ENCODE measurements at places on chromosomes 11 and 22.

GRCh38 chr11:126500981-126501380 lies 145.5 kb downstream of the ST3GAL4 start:
- no peak for DNase-seq

DNA sequence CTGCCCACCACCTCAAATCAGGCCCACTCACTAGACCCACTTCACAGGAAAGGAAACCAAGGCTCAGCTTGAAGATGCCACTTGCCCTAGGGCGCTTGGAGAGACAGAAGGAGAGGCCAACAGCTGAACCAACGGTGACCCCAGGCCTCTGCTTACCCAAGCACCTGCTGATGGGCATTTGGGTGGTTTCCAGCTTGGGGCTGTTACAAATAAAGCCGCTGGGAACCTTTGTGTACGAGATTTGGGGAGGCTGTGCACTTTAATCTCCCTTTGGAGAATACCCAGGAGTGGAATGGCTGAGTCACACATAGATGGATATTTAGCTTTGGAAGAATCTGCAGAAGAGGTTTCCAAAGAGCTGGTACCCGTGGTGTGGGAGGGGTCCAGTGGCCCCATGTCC lies 50.9 kb upstream of the LINC01488 start:
- no peak for DNase-seq

DNA sequence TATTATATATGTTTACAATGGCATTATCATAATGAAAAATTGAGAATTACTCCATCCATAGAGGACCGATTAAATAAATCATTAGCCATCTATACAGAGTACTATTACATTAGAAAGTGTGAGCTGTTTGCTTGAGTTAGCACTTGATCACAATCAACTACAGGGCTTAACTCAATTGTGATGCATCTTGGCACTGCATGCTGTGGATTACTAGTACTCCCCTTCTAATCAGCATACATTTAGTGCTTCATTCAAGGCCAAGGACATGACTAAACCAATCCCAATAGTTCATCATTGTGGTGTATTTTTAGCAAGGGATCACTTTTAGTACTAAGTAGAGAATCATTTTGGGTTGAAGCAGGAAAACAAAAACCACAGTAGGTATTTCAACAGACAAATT lies 23.5 kb upstream of the ARHGAP42 start:
- no peak for DNase-seq

DNA sequence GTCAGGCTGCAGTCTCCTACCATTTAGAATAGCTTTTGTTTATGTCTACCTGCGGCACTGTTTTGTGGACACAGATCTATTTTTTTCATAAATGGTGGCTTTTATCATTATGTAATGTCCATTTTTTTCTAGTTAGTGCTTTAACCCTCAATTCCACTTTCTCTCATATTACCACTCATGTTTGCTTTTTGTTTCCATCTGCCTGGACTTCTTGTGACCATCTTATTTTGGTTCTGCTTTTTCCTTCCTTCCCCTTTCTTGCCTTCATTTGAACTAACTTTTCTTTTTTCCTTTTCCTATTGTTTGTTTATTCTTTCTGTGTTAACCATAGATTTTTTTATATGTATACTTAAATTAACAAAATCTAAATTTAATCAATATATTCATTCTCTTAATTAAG lies 98.5 kb upstream of the SLC22A12 start:
- DNase-seq: no peak

GRCh38 chr11:73184953-73185671 lies 33.0 kb upstream of the P2RY2 start:
- no peak for DNase-seq

GRCh38 chr11:125944350-125945010 lies 1.4 kb upstream of the VSIG10L2 start:
- DNase-seq: no peak

GRCh38 chr11:1117992-1118391 lies 39.8 kb upstream of the MUC5AC start:
- no peak for DNase-seq

DNA sequence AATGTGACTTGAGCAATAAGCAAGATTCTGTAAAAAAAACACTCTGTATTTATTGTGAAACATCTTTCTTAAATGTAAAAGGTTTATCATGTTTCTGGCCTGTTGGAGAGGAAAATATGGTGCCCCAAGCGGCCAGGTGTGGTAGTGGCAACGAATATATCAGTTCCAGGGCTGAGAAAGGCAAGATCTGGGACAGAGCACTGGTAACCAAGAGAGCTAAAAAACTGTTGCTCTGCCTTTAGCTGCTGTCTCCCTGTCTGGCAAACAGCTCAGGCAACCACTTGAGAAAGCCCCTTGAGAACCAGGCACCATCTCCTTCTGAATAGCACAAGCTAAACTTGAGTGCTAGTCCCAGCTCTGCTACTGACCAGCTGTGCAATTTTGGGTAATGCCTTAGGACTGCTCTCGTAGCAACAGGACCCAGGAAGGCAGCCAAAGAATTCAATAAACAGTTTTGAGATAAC lies 129.9 kb downstream of the KCNC1 start:
- DNase-seq: no peak

GRCh38 chr11:117226388-117227385 lies 5.2 kb downstream of the PCSK7 start:
- peak; percentile 71 for DNase-seq

GRCh38 chr22:17074648-17075002 lies 10.2 kb upstream of the IL17RA start:
- no peak for DNase-seq

- no peak for DNase-seq
Measured at GRCh38 chr11:130404727-130405126, 23.7 kb downstream of the ADAMTS8 start.

DNA sequence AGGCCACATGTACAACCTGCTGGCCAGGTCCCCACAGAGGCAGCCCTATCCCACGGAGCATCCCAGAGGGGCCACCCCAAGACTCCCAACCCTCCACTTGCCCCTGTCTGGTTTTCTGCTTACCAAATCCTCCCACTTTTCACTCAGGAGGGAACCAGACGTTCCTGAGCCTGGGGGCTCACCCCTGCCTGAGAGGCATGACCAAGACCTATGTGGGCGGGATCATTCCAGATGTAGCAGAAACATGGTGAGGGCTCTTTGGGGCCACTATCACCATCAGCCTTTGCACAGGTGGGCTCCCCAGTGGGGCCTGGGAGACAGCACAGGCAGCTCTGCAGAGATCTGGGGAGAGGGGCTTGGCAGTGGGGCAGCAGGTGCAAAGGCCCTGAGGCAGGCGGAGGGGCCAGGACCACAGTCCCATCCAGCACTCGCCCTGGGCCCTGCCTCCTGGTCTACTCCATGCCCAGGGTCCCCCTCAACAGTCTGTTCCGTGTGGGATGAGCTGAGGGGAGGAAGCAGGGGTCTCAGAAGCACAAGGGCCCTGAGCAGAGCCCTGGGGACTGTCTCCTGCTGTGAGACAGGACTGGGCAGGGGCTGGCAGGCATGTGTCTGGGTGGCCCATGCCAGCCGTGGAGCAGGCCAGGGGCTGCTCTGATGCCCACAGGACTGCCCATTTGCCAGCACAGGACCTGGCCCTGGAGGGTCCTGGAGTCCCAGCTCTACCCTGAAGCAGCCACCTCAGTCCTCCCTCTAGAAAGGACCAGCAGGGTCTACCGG lies 9.4 kb downstream of the PIM3 start:
- peak; percentile 65 for DNase-seq

DNA sequence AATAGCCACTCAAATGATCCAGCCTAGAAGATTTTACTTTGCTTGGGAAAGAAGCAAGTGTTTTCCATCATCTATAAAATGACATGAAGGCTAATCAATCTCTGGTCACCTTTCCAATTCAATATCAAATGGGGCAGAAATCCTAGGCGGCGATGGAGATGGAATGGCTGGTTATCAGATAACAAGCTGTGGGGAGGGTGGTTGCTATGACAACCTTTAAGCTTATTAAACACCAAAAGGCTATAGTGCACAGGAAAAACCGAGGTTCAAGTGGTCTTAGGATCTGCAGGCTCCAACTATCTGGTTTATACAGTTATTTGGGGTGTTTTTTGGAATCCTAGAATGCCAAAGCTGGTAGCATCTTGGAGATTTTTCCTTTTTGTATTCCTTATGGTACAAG lies 13.9 kb upstream of the BSX start:
- DNase-seq: no peak

DNA sequence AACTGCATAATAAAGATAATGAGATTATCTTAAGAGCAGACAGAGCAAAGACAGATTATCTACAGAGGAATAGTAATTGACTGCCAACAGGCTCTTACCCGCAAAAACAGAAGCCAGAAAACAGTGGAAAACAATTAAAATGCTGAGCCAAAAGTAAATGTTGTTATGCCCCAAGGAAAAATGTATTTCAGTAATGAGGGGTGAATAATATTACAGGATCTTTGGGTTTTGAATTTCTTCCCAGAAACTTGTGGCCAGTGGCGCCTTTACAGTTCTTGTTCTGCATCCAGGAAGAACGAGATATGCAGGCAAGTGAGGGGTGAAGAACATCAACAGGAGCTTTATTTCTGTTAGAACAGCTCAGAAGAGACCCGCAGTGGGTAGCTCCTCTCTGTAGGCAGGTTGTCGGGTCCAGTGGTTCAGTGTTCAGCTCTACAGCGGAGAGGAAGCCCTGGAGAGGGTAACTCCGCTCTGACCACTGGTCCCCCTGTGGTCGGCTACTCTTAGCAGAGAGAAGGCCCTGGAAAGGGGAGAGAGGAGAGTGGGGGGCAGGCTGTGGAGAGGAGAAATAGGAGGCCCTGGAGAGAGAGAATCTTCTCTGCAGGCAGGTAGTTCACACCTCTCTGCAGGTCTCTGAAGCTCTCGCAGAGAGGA lies 51.8 kb upstream of the SC5D start:
- no peak for DNase-seq

DNA sequence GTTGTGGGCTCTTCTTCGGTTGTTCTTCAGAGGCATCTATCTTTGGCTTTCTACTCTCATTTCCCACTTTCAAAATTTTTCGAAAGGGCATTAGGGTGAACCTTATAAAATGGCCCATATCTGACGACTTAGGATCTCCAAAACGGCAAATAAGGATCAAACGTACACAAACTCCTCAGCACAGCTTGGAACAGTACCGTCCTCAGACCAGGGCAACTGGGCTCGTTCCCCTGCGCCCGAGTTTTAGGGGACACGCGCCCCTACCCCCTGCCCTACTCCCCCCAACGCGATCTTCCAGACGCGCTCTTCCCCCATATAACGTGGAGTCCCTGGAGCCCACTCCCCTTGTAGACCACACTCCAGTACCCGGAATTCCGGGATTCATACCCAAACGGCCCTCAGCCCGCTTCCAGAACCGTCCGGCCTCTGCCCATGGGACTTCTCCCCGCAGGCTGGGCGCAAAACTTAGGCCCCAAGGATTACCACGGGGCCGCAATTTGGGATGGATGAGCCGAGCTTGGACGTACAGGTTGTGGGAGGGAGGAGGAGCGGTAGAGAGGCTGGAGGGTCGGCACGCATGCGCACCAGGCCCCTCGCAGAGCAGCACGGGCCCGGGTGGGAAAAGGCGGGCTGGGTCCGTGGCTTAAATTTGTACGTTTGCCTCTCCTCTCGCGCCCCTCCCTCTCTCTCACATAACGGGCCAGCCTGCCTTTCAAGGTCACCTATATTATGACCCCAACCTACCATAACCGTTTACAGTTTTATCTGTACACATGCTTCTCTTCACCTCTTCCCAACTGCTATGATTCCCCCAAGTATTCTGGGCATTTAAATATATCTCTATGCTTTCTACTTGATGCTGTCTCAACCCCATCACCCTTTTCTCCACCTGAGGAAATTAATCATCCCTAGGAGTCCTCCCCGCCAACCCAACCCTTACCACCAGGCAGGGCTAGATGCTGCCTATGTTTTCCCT lies 3.4 kb downstream of the CCDC89 start:
- peak; percentile 71 for DNase-seq

GRCh38 chr11:45960387-45961095 lies 38.1 kb downstream of the LARGE2 start:
- no peak for DNase-seq

DNA sequence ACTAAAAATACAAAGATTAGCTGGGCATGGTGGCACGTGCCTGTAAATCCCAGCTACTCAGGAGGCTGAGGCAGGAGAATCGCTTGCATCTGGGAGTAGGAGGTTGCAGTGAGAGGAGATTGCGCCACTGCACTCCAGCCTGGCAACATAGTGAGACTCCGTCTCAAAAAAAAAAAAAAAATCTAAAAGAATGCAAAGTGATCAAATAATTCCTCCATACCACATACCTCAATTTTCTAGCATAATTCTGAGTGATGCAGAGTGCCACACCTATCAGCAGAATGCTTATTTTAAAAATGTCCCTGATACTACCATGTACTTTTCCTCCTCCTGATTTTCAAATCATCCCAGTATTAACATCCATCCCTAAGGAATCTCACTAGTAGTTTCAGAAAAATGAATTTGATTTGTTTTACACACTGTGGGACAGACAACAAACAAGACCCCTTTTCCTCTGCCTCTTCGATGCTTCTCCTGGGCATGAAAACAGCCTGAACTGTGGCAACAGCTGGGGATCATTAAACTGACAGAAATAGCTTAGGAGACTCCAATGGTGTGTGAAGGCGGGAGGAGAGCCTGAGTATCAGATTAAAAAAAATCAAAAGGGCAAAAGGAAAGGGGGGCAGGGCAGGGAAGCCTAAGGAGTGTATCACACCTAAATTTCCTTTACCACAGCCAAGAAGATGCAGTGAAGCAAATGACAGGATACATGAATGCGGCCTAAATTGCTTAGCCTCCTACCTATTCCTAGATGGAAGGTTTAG lies 114.7 kb downstream of the SGSM3 start:
- no peak for DNase-seq

- DNase-seq: no peak
Measured at GRCh38 chr11:59264736-59265135, 52.0 kb upstream of the MPEG1 start.

GRCh38 chr22:43277987-43278601 lies 65.1 kb downstream of the SCUBE1 start:
- DNase-seq: no peak

- peak; percentile 35 for DNase-seq
Measured at GRCh38 chr22:22698263-22698750, 53.9 kb downstream of the GGTLC2 start.

DNA sequence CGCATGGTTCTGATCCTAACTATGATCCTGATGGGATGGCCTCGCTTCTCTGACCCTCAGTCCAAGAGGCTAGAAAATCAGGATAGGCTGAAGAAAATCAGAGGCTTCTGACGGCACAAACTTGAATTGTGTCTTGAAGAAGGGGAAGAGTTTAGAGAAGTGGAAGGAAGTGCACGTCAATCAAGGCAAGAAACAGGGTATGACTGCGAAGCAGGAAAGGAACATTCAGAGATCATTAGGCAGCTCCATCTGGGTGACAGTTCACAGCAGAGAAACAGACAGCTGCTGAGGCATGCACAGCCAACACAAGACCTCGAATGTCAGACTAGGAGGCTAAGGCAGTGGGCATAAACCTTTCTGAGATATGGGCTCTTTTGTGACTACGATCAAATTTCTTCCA lies 29.3 kb downstream of the CLPB start:
- peak; percentile 62 for DNase-seq

- peak; percentile 50 for DNase-seq
Measured at GRCh38 chr22:49270595-49271368, 556.9 kb downstream of the BRD1 start.

GRCh38 chr22:36743591-36744412 lies 32.1 kb downstream of the IFT27 start:
- DNase-seq: no peak
